NCI-H146 (cell line): ENCODE measurements at places on chromosomes 2 and 18.

- DNase-seq, result no peak
Measured at GRCh38 chr2:237791977-237792727, 6.4 kb upstream of the RBM44 start.

GRCh38 chr18:79614211-79614955, 65.2 kb upstream of the CTDP1 start:
- peak; percentile 47 for DNase-seq

- DNase-seq, result no peak
Measured at GRCh38 chr2:174259981-174260380, 11.6 kb upstream of the OLA1 start.

- no peak for DNase-seq
Measured at GRCh38 chr2:154706660-154707059, 8.2 kb downstream of the KCNJ3 start.

DNA sequence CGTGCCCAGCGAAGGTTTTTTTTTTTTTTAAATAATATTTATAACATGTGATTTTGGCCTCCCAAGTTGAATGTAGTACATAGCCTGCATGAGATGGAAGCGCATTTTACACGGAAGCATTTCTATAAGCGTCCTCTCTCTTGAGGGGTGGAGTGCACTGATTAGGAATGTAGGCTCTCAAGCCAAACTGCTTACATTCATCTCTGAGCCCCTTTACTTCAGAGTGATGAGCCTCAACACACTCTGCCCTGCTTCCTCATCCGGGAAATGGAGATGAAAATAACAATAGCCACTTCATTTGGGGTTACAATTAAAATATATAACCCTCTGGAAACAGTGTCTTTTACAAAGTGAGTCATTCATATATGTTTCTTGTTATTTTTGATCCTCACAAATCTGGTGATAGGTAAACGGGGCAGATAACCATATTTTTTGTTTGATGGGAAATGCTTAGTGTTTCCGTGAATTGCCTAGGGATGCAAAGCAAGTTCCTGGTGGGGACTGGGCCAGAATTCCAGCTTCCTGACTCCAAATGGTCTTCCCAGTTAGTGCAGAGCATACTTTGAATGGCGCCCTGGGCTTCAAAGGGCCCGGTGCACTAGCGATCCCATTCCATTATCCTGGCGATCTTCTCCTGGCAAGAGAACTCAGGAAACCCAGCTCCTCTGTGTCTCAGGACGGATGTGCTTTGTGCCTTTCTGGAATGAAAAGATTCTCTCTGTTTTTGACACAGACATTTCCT, 124.3 kb downstream of the PIEZO2 start:
- DNase-seq, result no peak

GRCh38 chr2:203582468-203582867, 47.4 kb upstream of the RAPH1 start:
- DNase-seq, result no peak

GRCh38 chr2:113216321-113216720, 42.5 kb downstream of the PSD4 start:
- peak; percentile 33 for DNase-seq

DNA sequence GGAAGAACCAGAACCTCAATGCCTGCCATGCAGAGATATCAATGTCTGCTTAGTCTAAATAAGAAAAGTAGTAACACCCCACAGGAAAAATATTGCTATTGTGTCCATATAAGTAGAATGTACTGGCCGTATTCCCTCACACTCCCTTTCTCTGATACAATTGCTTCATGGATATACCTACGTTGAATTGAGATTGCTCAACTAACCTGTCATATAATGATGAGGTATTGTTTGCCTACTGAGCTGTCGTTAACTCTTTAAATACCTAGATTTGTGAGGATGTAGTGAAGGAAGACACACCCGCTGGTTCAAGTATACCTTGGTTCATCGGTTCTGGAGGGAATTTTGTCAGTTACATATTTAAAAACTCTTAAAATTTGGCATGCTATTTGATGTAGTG, 480.7 kb upstream of the TCF4 start:
- no peak for DNase-seq

- no peak for DNase-seq
Measured at GRCh38 chr2:4381773-4382172, 678.4 kb downstream of the DCDC2C start.

- peak; percentile 74 for DNase-seq
Measured at GRCh38 chr18:36672437-36673344, 156.1 kb downstream of the TPGS2 start.
